Stimulated activated effector memory CD8-positive, alpha-beta T cell treated with anti-CD3 and anti-CD28 coated beads, Interleukin-12 subunit alpha, Interleukin-12 subunit beta, amount 100 ng/mL, for 72 hours (primary cell): ENCODE measurements at places on chromosomes 12 and 14.
A peak's percentile ranks its signal among the peaks of the same experiment; 100 is the strongest.

- no peak for DNase-seq
Measured at GRCh38 chr12:12396694-12397093, 39.8 kb downstream of the BORCS5 start.

GRCh38 chr14:92507174-92507768, 6.3 kb upstream of the RIN3 start:
- no peak for DNase-seq

DNA sequence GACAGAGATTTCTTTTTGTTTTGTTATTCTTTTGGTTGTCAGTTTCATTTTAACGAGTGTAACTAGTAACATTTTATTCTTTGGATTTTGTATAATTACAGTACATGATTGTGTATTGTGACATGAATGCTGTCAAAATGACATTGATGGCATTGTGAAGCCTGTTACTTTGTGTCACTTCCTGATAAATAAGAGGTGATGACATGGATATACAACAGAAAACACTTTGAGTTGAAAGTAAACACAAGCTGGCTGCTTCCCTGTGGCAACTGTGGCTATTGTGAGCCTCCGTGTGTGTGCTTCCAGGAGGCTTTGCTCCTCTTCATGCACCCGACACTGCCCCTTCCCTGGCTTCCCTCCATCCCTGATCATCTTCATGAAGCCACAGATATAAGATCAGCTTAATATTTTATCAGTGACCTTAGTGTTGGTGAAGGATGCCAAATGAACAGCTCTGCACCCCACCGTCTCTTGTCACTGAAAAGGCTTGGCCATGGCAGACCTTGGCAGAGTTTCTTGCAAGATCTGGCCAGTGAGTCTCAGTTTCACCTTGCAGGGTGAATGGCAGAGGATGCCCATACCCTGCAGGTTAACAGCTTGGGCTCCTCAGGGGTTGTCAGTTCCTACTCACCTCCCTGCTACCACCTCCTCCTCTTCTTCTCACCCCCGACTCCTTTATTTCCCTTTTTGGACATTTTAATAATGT, 191.9 kb downstream of the EPS8 start:
- DNase-seq, result no peak

DNA sequence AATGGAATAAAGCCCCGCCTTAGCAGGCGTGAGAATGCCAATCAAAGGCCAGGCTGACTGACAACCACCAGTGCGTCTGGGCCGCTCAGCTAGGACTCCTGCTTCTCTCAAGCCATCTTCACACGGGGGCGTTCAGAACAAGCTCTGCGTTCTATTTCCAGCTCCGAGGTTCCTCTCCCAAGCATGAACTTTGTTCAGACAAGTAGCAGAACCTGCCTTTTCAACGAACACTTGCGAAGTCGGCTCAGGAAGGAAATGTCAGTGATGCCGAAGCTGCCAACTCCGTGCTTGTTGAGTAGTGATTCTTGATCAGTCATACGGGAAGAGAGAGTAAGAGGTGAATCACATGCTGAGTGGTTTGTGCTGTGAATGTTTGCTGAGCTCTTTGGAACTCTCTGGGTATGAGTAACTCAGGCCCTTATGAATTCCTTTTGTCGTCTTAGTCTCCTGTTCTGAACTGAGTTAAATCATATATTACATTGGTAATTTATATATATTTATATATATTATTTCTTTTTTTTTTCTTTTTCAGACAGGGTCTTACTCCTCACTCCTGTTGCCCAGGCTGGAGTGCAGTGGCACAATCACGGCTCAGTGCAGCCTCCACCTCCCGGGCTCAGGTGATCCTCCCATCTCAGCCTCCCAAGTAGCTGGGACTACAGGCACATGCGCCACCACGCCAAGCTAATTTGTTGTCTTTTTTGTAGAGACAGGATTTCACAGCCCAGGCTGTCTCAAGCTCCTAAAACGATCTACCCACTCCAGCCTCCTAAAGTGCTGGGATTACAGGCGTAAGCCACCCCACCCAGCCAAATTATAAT, 29.4 kb upstream of the BCL7A start:
- DNase-seq, result peak; percentile 40

GRCh38 chr14:103688906-103689902, 26.0 kb downstream of the XRCC3 start:
- DNase-seq, result no peak

GRCh38 chr12:67428431-67428830, 159.3 kb downstream of the CAND1 start:
- DNase-seq, result no peak
